ENCODE measurements at places on chromosomes 6 and 20.

GRCh38 chr6:72272958-72273357, 348.9 kb upstream of the KCNQ5 start:
- DNase-seq = no peak

GRCh38 chr20:38412877-38413577, 22.1 kb downstream of the SNHG17 start:
- DNase-seq = no peak

DNA sequence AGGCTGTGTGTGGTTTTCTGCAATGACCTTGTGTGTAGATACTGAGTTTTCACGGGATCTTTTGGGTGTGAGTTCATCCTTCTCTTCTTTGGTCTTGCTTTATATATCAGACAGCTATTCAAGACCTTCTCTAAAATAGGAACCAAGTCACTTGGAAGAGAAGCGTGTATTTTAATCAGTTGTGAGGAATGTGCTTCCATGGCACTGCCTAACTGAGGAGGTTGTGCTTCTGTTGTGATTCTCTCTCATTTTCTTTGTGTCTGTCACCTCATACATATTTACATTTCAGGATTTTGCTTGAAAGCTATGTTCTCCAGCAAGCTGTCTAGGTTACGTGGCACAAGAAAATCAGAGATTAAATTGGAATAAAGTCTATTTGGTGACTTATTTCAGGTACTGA, 428.7 kb downstream of the QKI start:
- DNase-seq = no peak

- DNase-seq = no peak
Measured at GRCh38 chr20:1371202-1371782, 21.6 kb downstream of the FKBP1A start.

- no peak for DNase-seq
Measured at GRCh38 chr20:59937150-59937549, 3.0 kb downstream of the PPP1R3D start.

- peak; percentile 57 for DNase-seq
Measured at GRCh38 chr20:62321521-62321948, 18.7 kb downstream of the ADRM1 start.

DNA sequence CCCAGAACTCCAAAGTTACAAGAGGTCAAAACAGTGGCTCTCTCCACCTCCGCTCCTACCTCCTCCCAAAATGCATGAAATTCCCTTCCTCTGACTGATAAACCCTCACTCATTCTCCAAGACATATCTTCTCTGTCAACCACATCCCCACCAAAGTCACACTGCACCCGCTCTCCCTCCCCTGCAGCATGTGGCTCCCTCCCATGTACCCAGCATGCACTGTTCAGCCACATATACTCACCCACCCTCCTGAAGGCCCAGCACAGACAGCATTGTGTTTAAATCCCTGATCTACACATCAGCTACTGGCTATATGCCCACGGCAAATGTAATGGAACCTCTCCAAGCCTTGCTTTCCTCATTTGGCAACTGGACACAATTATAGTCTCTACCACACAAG, 5.5 kb upstream of the POU5F1 start:
- DNase-seq = no peak

DNA sequence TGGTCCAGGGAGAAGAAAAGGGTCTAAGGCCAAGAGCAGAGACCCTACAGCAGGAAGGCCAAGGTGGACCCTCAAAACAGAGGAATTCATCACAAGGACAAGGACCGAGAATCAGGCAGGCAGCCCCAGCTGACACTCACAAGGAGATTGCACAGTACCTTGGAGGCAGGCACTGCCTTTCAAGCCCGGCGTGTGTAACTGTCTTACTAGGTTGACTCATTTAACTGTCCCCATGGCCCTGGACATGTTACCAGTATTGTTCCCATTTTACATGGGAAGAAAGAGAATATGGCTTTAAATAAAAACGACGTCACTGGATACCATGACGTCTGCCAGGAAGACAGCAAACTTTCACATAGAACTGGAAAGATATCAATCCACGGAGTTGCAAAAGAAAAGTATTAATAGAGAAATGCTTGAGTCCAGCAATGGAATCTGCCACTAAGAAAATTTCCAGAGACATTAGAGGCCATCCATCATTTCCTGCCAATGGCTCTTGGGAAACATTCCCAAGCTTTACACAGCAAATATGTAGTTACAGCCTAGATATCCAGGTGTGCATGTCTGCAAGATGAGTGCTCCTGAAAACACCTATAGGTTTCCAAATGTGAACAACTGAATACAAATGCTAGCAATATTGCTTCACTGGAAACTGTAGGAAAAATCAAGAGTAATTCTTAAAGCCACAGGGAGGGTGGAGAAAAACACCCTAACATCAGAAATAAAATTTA, 111.5 kb upstream of the RPS6KA2 start:
- DNase-seq = no peak

- no peak for DNase-seq
Measured at GRCh38 chr20:47231382-47232039, 125.0 kb downstream of the ZMYND8 start.

GRCh38 chr6:88262332-88262731, 96.2 kb upstream of the CNR1 start:
- no peak for DNase-seq

DNA sequence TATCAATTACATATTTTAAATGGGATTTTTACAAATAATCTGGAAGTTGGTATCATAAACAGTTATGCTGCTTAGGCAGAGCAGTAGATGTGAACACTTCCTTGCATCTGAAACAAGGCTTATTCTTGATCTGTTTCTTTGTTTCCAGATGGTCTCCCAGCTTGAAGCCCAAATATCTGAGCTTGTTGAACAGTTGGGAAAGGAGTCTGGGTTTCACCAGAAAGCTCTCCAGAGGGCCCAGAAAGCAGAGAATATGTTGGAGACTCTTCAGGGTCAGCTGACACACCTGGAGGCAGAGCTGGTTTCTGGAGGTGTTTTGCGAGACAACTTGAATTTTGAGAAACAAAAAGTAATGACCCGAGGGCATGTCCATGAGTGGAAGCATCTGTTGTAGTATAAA, 91.9 kb downstream of the CCDC170 start:
- no peak for DNase-seq

DNA sequence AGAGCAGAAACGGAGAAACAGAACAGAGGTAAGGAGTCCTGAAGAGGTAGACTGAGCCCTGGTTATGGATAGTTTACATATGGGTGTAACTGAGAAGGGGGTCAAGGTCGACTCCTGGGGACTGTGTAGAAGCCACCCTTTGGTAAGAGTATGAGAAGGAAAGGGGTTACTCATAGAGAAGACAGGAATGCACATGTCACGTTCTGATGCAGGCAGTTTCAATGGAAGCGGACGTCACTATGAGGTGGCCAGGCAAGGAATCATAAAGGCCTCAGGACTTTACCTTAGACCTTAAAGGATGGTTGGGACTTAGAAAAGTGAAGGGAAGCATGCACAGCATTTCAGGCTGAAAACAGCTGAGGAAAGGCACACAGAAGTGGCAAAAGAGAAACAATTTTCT, 25.1 kb downstream of the RGS17 start:
- no peak for DNase-seq

GRCh38 chr6:116139917-116140316, 14.0 kb upstream of the COL10A1 start:
- DNase-seq = no peak

GRCh38 chr20:35991142-35991771, 22.9 kb downstream of the CNBD2 start:
- peak; percentile 41 for DNase-seq

DNA sequence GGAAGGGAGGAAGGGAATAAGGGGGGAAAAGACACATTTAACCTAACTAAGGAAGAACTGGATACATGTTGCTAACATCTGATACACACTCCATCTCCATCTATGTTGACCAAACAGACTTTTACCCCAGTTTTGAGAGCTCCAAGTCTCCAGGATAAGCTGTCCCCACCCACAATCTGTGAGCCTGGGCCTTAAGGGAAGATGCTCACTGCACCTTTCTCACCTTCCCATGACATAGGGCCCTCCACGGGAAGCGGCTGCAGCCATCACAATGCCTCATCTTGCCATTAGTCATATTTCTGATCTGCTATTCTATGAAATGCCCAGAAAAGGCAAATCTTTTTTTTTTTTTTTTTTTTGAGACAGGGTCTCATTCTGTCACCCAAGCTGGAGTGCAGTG, 126.6 kb upstream of the SALL4 start:
- no peak for DNase-seq

DNA sequence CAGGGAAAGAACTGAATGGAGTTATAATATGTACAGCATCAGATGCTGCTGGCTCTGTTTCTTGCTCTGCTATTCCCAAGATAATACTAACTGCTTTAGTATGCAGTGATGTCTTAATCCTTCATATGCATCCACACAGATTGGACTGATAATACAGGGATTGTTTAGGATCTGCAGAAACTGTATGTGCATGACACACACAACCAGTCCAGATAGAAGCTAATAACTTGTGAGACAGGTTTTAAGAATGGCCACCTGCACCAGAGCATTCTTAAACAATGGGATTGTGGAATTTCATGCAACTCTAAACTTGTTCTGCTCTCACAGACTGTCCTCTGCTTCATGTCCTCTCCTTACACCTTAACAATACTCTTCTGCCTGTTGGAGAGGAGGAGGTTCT, 90.9 kb downstream of the SPTLC3 start:
- no peak for DNase-seq

DNA sequence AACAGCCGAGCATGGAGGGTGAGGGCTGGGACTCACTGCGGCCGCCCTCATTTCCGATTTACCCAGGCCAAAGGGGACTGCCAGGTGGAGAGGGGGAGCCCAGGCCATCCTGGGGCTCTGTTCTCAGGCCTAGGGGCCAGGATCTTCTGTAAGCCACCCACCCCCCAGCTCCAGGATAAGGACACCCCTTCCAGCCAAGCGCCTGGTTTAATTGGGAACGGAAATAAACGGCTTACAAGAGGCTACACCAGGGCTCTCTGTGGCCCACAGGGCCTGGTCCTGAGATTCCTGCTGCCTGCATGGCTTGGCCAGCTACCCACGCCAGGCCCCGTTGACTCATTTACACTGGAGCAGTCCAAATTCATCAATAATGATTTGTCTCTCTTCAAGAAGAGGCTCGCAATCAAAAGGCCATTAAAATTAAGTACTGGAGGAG, 68.1 kb upstream of the TOP1 start:
- DNase-seq = no peak

Measured in germinal center (tissue), 1 donor.